Activated CD4-positive, alpha-beta memory T cell treated with anti-CD3 and anti-CD28 coated beads for 36 hours (primary cell): ENCODE measurements at places on chromosomes 4 and X.

- DNase-seq: no peak
Measured at GRCh38 chr4:43680421-43680820, 768.2 kb downstream of the KCTD8 start.

DNA sequence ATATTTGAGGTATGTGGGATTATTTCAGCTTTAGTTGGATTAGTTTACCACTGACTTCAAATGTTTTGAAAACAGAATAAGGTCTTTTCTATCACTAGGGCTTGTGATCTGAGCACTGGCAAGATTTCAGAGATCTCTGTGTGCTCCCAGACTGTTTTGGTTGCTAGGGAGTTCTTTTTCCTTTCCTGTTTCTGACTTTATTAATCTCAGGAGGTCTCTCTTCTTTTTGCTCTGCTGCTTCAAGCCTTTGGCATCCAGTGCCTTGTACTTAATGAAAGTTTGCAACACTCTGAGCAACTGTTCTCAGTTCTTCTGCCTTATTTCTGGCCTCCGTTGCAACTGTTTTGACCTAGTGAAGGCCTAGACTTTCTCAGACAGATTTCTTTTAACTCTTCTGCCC is 32.1 kb upstream of the PAQR3 start:
- DNase-seq: no peak

GRCh38 chr4:152992027-152992426 is 55.9 kb downstream of the FHDC1 start:
- no peak for DNase-seq

DNA sequence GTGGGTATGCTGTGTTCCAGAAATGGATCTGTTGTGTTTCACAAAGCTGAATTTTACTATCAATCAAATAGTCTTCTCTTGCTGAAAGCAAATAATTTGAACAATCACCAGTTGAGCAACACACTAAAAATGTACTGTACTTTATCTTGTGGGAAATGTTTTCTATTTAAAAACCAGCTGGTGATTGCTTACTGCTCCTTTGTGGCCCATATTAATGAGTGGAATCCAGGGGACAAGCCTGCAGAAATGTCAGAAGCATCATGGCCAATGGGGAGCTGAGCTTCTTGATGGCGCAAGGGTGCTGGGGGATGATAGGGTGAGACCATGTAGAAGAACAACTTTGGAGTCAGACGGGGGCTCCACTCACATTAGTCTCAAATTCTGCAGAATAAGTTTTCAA is 346.2 kb downstream of the ARHGAP10 start:
- no peak for DNase-seq

DNA sequence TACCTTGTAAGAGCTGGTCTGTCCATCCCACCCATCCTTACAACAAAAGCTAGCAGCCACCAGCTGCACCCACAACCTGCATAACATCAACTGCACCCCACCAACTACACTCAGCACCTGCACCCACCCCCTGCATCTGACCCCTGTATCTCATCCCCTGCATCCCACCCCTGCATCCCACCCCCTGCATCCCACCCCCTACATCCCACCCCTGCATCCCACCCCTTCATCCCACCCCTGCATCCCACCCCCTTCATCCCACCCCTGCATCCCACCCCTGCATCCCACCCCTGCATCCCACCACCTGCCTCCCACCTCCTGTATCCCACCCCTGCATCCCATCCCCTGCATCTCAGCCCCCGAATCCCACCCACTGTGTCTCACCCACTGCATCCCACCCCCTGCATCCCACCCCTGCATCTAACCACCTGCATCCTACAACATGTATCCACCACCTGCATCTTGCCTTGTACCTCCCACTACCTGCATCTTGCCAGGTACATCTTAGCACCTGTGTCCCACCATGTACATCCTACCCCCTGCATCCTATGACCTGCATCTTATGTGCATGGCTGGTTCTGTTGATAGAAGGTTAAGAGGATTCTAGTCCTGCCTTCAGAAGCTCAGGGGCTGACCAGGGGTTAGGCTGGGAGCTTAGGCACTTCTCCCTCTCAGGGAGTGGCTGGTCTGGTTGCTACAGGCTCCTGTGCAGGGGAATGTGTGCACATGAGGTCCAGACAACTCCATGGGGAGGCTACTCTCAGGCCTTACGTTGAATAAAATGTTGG is 9.4 kb downstream of the TMEM271 start:
- DNase-seq: no peak

GRCh38 chr4:84971319-84971932 is 4.9 kb upstream of the WDFY3 start:
- DNase-seq: no peak

- DNase-seq: no peak
Measured at GRCh38 chrX:144715337-144715736, 532.0 kb upstream of the SPANXN1 start.

- no peak for DNase-seq
Measured at GRCh38 chr4:151540728-151541388, 131.9 kb downstream of the FHIP1A start.

GRCh38 chrX:145682518-145683298 is 134.9 kb upstream of the SLITRK2 start:
- no peak for DNase-seq

GRCh38 chr4:184306949-184307348 is 89.3 kb upstream of the ENPP6 start:
- DNase-seq: peak; percentile 39

GRCh38 chr4:24730256-24731001 is 64.9 kb upstream of the SOD3 start:
- no peak for DNase-seq

DNA sequence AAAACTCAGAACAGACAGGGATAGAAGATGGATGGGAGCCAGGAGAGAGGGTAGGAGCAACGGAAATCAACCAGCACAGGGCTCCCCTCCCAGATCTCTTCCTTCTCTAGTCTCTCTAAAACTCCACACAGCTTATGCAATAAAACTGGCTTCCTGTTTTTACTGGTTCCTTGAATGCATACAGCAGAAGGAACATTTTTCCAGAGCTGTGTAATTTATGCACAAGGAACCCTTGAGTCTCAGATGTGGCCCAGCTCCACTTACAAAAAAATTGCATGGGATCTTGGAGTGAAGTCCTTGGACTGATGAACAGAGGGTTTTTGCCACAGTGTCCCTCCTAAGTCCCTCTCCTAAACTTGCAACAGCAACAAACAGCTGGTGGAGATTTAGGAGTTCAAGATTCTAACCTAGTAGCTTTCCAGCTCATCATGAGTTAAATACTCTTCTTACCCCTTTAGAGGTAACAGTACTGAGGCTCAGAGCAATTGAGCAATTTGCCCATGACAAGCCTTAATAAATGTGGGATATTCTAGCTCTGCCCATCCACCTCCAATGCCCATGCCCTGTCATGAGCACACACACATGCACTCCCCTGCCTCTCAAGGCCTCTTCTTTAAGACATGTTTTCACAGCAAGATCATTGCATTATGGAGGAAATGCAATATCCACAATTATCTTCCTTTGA is 18.4 kb upstream of the CC2D2A start:
- DNase-seq: no peak

DNA sequence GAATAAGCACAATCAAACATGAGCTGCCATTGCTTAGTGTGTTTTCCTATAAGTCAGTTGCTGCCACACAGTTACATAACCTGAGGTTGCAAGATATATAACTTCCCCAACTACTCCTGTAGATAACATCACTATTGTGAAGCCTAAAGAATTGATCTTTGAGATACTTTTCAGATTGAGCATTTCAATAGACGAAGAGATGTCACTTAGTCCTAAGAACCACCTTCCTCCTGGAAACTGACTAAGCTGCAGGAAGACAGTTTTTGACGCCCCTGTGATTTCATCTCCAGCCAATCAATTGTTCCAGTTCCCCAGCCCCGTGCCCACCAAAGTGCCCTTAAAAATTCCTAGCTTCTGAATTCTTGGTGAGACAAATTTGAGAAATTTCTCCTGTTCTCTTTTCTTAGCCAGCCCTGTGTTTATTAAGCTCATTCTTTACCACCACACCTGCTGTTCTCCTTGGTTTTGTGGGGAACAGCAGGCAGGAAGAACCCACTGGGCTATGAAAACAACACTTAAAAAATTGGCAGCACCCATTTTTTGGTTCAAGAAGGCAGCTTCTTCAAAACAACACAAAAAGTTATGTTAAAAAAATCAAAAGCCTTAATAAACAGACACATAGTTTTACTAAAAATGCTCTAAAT is 317.1 kb upstream of the PABPC4L start:
- no peak for DNase-seq

DNA sequence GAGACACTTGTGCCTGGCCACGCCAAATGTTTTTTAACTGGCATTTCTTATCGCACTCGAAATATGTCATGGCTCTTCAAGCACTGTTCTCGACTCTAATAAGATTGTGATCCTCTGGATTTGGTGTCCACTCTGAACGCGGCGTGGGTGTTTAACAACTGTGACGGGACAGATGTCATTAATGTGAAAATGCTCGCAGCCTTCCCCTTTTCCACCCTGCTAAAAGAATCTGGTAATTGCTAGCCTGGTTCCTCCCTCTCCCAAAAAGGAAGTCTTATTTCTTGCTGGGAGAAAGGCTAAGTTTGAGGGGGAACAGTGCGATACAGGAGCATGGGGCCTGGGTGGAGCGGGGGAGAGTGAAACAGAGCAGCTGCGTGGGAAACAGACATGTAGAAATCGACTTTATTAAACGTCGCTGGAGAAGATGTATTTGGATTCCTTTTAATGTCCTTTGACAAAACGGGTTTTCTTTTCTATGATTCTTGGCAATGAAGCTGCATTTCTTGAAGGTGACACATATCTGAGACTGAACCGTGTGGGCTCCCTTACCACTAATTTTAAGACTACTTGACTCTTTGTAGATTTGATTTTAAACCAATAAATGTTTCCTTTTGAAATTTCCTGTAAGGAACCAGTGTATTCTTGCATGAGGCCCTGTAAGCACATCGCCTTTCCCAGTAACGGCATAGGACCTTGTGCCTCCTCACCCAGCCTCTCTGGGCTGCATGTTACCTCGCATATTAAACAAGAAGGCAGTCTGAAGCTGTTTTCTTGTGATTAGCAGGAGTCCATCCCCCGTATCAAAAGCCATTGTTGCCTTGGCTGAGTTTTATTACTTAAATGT is 17.8 kb downstream of the TBC1D1 start:
- DNase-seq: no peak

DNA sequence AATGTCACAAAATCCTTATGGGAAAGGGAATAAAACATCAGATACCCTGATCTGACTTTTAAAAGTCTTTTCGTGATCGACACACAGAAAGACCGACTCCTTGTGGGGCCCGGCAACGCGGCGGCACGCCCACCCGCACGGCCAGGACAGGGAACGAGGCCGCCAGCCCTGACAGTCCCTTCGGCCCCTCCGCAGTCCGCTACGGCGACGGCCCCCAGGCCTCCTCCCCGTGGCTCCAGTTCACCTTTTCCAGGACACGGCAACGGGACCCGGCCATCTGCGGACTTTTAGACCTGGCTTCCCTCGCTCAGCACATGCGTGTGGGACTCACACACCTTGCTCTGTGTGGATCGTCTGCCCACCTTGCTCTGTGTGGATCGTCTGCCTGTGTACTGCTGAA is 33.6 kb upstream of the GTPBP6 start:
- DNase-seq: no peak

GRCh38 chr4:42658261-42658660 is 1.4 kb upstream of the ATP8A1 start:
- DNase-seq: no peak

DNA sequence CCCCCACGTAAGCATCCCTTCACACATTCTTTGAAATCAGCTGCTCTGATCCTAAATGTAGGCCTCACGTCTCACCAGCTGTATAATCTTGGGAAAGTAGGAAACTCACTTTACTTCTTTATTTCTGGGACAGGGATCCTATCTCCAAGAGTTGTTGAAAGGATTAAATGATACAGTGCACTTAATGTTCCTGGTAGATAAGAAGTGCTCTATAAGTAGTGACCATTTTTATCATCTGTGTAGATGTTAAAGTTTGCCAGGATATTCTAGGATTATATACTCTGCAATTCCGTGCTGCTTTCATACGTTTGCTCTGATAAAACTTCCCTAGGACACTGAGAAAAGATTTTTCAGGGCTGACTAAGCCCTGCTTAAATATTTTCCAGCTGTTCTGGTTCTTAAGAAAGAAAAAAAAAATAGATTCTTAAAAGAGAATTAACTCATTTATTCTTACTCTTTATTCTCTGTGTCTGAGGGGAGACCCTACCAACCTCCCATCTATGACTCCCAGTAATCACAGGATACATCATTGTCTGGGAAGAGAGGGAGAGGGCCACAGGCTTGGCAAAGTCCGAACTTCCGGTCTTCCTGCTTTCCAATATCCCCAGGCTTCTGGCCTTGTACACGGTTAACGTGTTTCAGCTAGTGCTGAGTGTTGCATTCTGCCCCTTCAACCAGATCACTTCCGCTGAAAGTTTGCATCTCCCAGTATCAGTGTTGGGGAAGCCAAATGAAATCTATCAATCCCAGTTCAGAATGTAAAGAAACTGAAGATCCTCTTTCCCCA is 269.2 kb downstream of the TRIML1 start:
- DNase-seq: no peak

GRCh38 chr4:158055668-158056067 is 117.2 kb downstream of the GASK1B start:
- DNase-seq: no peak

DNA sequence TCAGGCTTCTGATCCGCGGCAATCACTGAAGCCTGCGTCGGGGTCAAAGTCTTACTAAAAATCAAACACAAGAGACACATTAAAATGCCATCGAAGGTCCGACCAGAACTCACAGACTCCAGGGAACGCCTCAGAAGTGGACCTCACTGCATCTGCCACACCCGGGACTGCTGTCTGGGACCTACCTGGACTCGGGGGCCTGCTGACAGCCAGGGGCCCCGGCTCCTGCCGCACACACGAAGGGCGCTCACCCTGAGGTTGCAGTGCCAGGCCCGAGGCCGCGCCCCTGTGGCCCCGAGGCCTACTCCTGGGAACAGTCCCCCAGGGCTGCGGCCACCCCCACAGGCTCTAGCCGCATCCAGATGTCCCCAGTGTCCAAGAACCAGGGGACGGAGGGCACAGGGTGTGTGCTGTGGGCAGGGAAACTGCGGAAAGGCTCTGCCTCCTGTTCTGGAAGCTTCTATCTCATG is 7.4 kb downstream of the CTBP1 start:
- DNase-seq: no peak

GRCh38 chrX:39894683-39895082 is 203.1 kb downstream of the BCOR start:
- no peak for DNase-seq
